ENCODE measurements at places on chromosomes 6 and 20. TPM values are rescaled to one million over a fixed set of nuclear protein-coding genes. Genes with fewer than 3 reads are reported as not detected.

- DNase-seq = peak; percentile 58
Observed at GRCh38 chr6:11025921-11026635, 18.0 kb downstream of the ELOVL2 start.

- no peak for DNase-seq
Observed at GRCh38 chr20:42721923-42722322, 467.8 kb downstream of the PTPRT start.

- DNase-seq = no peak
Observed at GRCh38 chr6:11428895-11429294, 108.7 kb upstream of the TMEM170B start.

- no peak for DNase-seq
Observed at GRCh38 chr6:37005827-37006567, 542 bp downstream of the FGD2 start.

- no peak for DNase-seq
Observed at GRCh38 chr6:164554700-164555476, 754.5 kb downstream of the C6orf118 start.

DNA sequence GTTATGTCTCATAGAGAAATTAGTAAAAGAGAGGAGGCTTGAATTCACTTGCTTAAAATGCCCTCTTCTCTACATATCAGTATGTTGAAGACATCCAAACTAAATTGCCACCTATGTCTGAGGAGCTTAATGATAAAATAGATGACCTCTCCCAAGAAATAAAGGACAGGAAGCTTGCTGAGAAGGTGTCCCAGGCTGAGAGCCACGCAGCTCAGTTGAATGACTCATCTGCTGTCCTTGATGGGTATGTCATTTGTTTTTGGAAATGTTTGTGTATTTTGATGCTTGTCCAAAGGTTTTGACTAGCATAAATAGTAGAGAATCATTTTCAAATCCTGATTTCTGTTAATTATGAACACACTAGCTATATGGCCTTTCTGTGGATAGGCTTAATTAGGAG, 307.7 kb downstream of the ARHGAP18 start:
- DNase-seq = no peak

DNA sequence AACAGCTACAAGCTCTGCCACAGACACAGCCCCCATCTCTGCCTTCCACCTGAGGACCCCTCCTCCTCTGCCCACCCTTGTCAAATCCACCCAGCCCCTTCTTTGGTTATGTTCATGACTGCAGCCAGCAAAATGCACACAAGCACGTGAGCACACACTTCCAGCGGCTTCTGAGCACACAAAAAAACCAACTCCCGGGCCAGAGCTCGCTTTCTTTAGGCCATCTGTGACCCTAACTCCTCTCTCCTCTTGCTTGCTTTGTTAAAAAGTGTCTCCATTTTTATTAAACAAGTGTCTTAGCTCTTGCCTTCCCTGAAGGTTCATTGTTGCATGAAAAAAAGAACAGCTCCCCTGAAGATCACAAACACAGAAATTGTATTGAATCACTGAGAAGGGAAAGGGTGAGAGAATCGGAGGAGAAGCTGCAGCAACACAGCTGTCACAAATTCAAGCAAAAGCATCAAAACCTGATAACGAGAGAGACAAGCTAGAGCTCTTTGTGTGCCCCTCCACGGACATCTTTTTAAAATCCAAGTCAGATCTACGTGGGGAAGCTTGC, 142.1 kb downstream of the CD83 start:
- no peak for DNase-seq

- no peak for DNase-seq
Observed at GRCh38 chr6:149680503-149680902, 32.0 kb upstream of the KATNA1 start.

Gene PERP
- 46.0 TPM for total RNA-seq

Gene ZSCAN31
- 10.6 TPM for total RNA-seq

Gene BANF2
- total RNA-seq = 2.2 TPM

Gene MEP1A
- total RNA-seq = 2.2 TPM

Data from umbilical cord (tissue), 2 donors.